H54 (cell line): ENCODE measurements at places on chromosomes 13 and 19.
A peak's percentile ranks its signal among the peaks of the same experiment; 100 is the strongest.

DNA sequence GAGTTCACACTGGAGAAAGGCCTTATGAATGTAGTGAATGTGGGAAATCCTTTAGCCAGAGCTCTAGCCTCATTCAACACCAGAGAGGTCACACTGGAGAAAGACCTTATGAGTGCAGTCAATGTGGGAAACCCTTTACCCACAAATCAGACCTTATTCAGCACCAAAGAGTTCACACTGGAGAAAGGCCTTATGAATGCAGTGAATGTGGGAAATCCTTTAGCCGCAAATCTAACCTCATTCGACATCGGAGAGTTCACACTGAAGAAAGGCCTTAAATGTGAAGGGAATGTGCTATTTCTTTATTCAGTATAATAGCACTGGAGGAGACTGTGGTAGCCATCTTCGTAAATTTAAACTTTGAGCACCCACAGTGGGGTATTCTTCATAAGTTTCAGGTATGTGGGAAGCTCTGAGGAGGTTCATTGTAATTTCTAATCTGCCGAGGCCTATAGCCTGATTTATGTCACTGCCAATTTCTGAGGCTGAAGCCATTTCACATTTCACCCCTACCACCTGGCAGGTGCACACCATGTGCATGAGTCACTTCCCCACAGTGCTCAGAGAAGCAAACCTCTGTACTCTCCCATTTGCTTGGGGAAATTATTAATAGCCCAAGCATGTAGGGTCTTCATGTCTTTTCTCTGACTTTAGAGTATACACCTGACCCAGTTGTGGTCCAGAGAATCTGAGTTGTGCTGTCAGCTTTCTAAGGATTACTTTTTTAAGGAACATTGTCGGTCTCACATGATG is 6.4 kb downstream of the ZNF551 start:
- DNase-seq = no peak

DNA sequence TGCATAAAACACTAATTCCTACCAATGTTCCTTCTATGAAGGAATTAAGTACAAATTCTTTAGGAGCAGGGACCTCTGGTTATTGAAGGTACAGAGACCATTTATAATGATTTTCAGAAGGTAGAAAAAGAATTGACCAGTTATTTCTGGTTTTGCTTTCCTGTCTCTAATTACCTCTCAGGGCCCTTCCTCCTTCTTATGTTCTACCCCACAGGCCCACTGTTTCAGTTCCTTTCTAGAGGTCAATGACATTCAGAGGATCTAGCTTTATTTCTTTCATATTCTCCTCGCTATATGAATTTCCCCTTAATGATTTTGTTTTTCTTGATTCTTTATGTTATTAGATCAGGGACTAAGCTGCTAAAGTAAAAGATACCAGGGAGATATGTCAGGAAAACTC is 345.0 kb upstream of the SPRY2 start:
- no peak for DNase-seq

GRCh38 chr19:45827459-45828093 is 12.5 kb upstream of the RSPH6A start:
- no peak for DNase-seq

DNA sequence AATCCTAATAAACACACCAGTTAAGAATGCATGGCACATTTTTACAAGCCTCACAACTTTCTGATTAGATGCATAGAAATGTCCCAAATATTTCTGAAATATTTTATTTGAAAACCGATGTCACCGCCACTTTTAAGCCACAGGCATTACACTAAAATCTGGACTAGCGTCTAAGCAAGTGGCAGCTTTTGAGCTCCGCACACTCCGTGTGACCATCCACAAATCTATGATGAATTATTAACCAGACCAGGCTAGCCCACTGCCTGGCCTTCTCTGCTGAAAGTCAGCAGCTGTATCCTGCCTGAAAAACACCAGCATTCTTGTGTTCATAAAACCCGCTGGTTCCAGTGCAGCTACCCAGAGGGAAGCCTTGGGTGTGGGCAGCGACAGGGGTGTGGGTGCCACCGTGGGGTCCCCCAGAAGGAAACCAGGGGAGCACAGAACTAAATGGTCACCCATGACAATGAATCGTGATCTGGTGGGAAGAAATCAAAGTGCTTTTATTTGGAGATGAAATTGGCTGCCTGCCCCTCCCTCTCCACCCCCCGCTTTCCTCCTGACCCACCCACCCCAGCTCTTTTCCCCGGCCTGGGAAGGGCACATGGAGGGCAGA is 13.8 kb downstream of the RASA3 start:
- no peak for DNase-seq

DNA sequence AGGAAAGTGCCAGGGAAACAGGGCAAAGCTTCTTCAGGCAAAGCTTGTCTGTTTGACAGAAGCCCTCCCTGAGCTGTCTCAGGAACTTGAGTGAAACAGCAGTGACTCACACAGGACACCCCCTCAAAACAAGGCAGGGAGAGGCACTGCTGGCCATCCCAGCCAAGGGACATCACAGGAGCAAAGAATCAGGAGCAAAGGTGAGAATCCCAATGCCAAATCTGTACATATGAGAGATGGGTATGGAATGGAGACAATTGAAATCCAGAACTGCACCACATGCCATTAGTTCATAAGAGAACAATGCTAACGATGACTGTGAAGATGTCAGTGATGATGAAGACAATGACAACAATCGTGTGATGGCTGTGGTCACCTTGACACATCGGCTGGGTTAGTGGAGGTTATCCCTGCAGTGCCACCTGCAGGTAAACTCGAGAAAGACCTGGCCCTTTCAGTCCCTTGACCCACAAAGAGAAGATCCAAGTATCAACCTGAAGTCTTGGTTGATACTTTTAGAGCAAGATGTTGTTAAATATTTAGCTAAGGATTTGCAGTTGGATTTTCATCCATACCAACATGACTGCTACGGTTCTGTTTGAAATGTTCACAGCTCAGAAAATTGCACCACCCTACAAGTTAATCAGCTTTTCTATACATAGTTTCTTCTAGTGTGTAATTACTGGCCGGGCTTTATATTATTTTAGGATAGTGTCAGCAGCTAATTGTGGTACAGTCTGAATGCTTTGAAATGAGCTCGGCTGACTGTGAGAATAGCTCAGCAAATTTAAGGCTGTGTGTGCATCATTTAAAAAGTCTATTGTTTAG is 42.0 kb upstream of the IPO5 start:
- peak; percentile 25 for DNase-seq

DNA sequence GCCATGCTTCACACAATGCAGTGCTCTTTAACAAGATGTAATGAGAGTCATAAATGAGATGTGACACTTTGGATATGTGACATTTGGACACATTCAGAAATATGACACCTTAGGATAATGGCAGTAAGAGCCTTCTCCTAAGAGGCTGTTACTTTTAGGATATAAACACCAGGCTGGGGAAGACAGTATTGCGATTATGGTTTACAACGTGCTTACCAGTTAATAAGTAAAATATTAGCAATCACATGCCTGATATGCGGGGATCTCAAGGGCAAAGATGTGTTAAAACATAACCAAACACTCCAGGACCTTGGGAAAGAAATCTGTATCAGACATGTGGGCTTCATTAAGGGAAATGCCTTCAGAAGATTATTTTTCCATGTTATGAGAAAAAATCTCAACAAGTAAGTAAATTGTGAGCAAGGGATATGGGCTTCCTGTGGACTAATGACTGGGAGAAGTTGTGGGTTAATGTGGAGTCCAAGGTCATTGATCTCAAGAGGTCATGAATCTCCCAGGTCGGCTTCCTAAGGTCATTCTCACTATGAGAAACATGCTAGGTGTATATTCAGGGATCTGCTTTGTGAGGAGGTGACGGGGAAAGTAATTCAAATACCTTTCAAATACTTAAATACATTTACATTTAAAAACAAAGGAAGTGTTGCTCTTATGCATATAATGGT is 105.3 kb downstream of the STARD13 start:
- DNase-seq = no peak

DNA sequence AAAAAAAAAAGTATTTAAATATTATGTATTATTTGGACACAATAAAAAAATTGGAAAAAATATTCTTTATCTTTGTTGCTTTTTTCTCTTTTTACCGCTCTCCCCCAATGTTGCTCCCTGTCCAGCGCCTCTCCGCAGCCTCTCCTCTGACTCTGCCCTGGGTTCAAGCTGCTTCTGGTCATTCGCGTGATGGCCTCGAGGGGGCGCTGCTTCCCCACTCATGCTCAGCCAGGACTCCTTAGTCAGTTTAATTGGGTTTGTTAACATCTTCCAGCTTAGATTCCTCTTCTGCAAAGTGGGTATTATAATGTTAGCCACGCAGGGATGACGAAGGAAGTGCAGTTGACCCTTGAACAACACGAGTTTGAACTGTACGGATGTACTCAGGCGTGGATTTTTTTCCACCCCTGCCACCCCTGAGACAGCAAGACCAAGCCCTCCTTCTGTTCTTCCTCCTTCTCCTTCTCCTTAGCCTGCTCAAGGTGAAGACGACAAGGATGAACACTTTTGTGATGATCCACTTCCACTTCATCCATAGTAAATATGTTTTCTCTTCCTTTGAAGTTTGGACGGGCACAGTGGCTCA is 4.9 kb upstream of the NWD1 start:
- DNase-seq = peak; percentile 45

GRCh38 chr19:13700621-13701020 is 63.7 kb upstream of the MRI1 start:
- DNase-seq = no peak

- peak; percentile 76 for DNase-seq
These were observed 630 bp downstream of the COQ8B start for GRCh38 chr19:40716031-40716481.

DNA sequence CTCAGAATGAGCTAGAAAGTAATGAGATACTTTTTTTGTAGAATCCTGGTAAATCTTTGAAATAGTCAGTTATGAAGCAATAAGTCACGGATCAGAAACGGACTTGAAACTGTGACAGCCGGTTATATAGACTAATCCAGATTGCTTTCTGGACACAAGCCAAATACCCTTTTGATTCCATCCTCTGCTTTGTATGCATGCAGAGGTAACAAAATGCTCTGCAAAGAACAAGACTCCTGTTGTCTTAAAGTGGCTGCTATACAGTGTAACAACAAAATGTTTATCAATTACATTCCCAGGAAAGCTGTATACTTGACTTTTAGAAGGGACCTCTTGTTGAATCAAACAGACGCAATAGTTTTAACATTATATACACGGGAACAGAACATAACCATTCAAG is 66.5 kb upstream of the STARD13 start:
- DNase-seq = no peak

DNA sequence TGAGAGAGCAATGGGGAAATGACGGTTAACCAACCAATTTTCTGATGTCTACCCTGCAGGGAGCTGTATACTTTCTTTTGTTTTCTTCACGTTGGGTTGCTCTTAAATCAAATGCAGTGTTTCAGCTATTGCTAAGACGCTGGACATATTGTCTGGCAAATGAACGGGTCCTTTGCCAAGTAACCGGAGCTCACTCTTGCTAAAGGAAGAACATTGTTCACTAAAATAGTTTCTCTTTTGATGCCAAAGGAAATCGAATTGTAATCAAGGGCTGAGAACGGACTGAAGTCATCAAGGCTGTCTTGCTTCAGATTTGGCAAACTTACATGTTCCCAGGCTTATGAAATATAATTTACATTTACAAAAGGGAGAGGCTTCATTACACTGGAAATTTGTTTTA is 142.3 kb upstream of the ARGLU1 start:
- DNase-seq = no peak

DNA sequence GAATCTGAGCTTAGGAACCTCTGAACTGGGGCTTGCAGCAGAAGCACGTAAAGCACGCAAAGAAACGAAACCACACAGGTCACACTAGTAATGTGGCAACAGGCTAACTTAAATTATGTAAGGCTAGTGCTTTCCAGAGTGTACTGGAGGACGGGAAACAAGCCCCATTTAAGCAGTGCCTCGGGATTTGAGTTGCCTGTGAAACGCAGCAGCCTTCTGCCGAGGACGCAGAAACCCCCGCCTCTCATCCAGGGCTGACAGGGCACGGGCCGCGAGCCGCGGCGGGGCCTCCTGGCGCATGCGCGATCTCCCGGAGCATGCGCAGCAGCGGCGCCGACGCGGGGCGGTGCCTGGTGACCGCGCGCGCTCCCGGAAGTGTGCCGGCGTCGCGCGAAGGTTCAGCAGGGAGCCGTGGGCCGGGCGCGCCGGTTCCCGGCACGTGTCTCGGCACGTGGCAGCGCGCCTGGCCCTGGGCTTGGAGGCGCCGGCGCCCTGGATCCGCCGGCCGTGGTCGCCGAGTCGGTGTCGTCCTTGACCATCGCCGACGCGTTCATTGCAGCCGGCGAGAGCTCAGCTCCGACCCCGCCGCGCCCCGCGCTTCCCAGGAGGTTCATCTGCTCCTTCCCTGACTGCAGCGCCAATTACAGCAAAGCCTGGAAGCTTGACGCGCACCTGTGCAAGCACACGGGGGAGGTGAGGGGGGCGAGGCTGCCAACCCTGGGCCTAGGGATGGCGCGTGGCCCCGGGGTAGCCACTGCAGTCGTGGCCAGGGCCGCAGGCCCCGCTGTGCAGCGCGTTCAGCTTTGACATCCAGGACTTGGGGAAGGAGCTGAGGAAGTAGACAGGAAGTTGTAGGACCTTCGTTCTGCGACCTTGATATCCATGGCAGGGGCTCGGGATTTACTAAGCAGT is at the start of gene GTF3A:
GTF3A (plus strand) TSS at position 374 of the 912 bp plus-strand sequence.
- peak; percentile 75 for DNase-seq

GRCh38 chr13:110593430-110594130 is 21.8 kb upstream of the NAXD start:
- DNase-seq = peak; percentile 76

DNA sequence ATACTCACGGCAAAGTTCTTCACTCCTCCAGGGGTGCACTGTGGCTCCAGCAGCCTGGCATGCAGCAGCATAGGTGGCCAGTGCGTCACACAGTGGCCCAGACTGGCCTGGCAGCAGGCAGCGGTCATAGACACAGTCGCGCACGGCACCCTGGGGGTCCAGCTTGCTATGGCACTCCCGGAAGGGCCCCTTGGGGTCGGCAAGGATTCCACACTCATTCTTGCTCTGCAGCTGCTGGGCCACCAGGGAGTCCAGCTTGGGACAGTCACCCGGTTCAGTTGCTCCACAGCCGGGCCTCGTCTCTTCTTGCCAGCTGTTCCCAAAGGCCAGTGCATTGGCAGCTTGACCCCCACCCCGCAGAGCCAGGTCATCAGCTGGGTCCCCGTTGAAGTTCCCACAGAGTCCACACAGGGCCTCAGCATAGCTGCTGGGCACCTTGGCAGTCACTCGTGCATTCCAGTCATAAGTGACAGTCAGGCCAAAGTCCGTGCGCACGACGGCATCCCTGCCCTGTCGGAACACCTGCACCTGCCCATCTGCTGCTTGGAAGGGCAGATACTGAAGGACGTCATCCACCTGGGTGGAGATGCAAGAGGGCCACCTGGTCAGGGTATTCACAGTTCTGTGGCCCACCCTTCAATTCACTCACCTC is 20.6 kb downstream of the FCGBP start:
- no peak for DNase-seq
